ENCODE measurements at places on chromosomes 2 and 18.

DNA sequence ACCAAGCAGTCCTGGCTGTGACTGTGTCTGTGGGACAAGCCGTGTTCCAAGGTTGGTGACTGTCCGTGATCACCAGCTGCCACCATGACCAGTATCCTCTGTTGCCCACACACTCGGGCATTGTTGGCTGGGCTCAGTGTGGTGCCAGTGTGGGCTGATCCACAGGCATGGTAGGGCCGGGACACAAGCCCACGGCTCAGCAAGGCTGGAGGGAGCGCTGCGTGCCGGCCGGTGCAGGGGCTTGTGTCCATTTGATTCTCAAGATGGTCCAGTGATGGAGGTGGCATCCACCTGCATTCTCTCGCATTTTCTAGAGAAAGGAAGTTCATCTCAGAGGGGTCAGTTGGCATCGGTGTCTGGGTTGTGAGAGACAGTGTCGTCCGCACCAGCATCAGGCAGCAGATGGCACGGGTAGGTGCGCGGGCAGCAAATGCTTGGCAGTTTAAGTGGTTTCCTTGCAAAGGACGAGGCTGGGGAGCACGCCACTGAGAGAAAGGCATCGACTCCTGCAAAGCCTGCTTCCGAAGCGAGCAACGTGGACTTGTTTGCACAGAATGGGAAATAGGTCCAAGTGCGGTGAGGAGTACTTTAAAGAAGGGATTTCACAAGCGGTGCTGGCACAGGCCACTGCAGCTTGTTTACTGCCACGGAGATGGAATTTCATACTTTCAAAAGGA lies 20.9 kb downstream of the TWIST2 start:
- no peak for DNase-seq

DNA sequence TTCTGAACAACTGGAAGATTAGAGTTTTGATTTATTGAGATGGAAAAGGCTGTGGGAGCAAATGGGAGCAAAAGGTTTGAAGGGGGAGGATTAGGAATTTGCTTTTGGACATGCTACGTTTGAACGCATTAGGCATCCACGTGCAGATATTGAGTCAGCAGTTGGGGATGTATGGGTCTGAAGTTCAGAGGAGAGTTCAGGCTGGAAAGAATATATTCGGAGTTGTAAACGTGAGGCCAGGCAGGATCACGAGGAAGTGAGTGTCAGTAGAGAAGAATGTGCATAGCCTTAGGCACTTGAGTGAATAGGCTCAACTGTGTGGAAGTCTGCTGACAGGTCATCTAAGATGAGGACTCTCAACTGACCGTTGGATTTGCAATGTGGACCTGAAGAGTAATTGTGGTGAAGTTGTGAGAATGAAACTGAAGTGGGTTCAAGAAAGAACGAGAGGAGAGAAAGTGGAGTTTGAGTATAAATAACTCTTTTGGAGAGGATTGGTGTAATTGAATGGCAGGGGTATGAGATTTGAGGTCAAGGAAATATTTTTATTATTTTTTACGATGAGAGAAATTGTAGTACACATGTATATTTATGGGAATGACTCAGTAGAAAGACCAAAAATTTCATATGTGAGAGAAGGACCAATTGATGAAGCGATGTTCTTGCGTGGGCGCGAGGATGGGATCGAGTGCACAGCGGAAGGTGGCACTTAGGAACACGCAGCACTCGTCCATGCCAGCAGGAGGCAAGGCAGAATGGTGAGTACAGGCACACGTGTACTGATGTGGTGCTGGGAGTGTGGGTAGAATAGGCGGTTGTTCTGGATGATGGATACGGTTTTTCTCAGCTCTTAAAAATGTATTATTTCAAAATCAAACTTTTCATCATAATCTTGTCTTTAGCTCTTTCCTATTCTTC lies 40.5 kb upstream of the POLE4 start:
- no peak for DNase-seq

DNA sequence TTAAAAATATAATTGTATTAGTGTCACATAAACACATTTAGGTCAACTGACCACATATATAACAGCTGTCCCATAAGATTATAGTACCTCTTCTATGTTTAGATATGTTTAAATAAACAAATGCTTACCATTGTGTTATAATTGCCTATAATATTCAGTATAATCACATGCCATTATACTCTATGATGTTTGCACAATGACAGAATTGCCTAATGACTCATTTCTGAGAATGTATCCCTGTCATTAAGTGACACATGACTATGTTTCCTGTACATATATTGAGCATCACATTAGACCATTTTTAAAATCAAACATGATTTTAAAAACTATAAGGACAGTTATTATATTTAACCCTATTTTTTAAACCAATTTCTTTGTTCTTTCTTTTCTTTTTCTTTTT lies 89.8 kb downstream of the HS6ST1 start:
- no peak for DNase-seq

DNA sequence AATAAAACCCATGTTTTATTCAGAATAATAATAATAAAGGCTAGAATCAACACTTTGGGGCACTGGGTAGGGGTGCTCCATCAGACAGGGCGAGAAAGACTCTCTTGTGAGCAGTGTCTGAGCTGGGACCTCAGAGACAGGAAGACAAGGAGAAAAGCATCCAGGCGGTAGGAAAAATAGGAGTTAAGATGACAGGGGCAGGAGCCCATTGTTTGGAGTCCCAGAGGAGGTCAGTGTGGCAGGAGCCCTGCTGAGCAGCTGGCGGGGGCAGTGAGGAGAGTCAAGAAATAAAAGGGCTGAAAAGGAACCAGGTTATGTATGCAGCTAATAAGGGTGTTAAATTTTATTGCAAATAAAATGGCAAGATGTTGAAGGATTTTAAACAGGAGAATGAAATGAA lies 457.4 kb downstream of the FBXO15 start:
- DNase-seq: no peak

GRCh38 chr2:228847684-228848083 lies 423.4 kb downstream of the PID1 start:
- DNase-seq: no peak

DNA sequence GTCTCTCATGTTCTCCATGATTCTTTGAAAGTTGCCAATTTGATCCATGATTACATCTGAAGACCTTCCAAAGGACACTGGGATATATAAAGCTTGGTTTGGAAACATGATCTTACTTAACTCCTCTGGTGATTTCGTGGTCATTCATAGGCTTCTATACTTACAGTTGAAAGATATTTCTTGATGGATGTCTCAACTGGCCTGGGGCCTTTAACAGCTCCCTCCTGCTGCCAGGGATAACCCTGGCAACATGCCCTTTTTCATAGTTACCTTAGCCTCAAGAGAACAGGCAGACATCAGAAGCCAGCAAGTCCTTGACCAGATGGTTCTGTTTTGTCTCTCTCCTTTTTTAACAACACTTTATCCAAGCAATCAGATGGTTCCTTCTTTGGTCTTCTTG lies 23.5 kb upstream of the MFF start:
- no peak for DNase-seq

GRCh38 chr2:179692043-179692442 lies 169.4 kb downstream of the ZNF385B start:
- DNase-seq: no peak
